ENCODE measurements at places on chromosomes 7 and 10.

DNA sequence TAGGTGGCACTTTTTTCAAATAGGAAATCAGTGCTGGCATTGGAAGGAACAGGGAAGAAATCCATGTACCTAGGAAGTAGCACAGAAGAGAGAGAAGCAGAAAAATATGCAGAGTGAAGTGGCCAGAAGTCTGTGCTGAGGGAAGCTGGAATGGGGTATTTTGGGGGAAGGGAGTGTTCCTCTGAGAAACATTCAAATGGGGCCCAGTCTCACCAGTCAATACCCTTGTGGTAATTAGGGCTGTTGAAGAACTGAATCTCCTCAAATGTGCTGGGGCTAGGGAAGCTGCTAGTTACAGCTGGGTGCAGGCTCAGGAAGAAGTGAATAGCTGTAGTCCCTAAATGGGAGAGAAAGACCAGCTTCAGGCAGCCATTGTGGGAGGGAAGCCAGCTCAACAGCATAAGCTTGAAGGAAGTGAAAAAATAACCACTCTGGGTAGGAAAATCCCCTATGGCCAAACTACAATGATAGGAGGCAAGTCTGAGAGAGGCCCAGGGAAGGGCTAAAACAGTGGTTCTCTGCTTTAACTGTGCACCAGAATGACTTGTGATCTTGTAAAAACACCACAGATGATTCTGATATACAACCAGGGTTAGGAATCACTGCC is 7.6 kb downstream of the NDST2 start:
- DNase-seq = no peak

GRCh38 chr7:142089035-142089434 is 22.5 kb upstream of the MGAM2 start:
- DNase-seq = no peak

DNA sequence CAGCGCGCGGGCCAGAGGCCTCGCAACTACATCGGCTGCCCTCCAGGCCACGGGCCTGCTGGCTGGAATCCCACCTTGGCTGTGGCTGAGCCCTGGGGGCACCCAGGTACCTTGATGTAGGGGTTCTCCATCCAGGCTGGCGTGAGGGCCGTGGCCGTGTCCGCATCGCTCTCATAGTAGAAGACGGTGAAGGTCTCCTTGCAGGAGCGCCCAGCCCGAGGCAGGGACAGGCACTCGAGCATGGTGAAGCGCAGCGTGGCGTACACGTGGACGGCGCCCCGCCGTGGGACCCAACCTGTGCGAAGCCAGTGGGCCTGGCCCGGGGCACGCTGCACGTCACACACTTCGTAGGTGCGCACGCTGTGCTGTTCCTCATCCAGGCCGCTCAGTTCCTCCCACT is 3.8 kb downstream of the EPHB4 start:
- DNase-seq = no peak

DNA sequence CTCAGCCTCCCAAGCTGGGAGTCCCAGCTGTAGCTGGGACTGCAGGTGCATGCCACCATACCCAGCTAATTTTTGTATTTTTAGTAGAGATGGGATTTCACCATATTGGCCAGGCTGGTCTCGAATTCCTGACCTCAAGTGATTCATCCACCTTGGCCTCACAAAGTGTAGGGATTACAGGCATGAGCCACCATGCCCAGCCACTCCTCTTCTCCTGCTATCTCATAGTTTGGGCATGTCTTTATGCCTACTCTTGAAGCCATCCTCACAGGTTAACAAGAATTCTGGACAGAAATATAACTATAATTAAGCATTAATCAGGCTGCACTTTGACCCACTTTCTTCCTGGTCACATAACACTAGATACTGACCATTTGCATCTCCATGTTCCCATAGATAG is 28.6 kb upstream of the C10orf67 start:
- no peak for DNase-seq

GRCh38 chr10:114026189-114027040 is 17.3 kb upstream of the ADRB1 start:
- DNase-seq = no peak

DNA sequence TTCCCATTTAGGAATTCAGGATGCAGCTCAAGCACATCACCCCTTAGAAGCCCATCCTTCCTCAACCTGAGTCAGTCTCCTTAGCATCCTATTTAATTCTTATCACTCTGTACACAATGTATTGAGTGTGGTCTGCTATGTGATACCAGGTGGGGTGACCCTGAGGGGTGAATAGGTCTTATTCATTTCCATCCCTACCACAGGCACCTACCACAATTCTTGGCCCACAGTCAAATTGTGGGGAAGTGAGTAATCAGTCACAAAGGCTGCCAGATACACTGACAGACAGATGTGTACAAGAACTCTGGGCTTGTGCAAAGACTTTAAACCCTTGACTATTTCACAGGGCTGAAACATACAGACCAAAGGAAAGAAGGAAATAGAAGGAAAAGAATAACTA is 560.5 kb downstream of the PARD3 start:
- no peak for DNase-seq

DNA sequence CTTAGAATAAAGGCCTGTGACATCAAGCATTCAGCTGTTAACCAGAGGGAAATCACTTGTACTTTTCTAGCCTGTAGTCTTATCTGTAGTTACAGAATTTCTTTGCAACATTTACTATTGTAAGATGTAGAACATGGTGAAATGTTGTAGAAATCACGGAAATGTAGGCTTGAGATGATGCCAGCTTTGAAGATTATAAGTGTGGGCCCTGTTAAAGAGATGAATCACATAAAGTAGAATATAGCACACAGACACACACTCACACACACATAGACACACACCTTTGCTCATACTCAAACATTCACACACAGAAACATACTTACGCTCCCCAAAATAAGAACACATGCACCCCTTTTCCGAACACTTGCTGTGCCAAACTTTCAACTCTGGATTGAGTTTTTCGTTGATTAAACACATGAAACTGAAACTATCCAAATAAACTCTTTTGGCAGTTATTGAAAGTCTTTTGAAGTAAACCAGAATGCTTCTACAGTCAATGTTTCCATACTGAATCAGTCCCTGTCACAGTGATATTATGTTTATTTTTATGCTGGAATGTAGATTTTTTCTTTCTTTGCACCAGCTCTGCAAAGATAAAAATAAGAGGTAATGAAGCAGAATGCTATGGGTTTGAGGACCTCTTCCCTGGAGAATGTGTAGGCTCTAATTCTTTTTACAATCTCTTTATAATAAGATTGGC is 230.3 kb upstream of the MEOX2 start:
- DNase-seq = no peak

DNA sequence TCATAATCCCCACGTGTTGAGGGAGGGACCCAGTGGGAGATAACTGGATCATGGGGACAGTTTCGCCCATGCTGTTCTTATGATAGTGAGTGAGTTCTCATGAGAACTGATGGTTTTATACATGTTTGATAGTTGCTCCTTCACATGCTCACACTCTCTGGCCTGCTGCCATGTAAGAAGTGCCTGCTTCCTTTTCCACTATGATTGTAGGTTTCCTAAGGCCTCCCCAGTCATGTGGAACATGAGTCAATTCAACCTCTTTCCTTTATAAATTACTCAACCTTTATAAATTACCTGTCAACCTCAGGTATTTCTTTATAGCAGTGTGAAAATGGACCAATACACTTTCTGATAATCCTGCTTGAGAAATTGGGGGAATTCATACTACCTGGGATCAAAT is 80.2 kb downstream of the ZNF37A start:
- DNase-seq = no peak

DNA sequence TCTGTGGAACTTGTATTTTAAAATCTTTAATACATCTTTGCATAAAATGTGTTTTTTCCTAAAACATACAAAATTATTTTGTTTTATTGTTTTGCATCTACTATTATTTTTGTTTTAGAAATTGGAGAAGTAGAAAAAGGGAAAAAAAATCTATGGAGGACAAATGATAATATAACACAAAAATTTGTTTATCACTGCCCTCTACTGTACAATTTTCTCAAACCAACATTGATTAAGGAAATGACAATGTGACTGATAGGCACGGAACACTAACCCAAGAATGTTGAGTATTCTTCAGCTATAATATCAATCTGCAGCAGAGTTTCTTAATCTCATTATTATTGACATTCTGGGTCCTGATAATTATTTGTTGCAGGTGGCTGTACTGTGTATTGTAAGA is 9.5 kb upstream of the ING3 start:
- DNase-seq = peak; percentile 2

DNA sequence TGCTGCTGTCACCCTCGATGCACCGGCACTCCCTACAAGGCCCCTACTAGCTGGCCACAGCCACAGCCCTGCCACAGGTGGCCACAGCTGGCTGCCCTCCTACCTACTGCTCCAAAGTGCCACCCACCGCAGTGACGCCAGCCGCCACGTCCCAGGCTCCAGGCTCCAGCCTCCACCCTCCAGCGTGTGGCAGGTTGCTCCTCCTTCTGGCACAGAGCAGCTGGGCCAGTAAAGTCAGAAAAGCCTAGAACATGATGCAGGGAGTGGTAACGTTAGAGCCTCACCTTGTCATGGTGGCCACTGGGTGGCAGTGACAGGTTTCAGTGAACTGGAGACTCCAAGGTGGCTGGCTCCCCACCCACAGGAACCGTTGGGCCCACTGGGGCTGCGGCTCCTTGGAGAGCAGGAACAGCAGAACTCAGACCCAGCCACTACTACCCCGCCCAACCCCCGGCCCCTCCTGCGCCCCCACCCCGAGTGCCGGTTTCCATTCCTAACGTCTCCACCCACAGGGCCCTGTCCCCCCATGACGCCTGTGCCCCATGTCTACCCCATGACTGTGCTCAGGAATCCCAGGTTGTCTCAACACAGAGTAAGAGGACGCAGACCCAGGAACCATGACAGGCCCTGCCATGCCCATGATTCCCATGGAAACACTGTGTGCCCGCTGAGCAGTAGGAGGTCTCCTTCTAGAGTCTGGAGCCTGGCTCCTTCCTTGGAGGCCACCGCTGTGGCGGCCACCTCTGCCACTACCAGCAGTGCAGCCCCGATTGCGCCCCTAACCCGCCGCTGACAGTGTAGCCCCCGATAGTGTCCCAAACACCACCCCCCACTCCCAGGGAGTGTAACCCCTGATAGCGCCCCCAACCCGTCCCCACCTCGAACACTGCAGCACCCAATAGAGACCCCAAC is 52.3 kb upstream of the ZNF33B start:
- no peak for DNase-seq

GRCh38 chr7:48188776-48189520 is 17.7 kb downstream of the ABCA13 start:
- DNase-seq = no peak

DNA sequence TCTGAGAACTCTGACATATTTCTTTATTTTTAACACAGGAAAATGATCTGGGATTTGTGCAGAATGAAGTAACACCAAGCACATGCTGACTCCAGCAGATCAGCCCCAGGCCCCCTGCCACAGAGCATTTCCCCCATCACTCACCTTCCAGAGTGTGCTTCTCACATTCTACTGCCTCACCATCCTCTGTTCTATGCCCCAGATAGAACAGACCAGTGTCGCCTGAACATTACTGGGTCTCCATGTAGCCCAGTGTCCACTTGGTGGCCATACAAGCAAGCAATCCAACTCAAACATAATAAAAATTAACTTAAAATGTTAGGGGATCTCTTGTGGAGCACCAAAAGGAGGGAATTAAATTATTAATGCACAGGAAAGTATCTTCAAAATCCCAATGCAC is 58.8 kb downstream of the SORBS1 start:
- no peak for DNase-seq

DNA sequence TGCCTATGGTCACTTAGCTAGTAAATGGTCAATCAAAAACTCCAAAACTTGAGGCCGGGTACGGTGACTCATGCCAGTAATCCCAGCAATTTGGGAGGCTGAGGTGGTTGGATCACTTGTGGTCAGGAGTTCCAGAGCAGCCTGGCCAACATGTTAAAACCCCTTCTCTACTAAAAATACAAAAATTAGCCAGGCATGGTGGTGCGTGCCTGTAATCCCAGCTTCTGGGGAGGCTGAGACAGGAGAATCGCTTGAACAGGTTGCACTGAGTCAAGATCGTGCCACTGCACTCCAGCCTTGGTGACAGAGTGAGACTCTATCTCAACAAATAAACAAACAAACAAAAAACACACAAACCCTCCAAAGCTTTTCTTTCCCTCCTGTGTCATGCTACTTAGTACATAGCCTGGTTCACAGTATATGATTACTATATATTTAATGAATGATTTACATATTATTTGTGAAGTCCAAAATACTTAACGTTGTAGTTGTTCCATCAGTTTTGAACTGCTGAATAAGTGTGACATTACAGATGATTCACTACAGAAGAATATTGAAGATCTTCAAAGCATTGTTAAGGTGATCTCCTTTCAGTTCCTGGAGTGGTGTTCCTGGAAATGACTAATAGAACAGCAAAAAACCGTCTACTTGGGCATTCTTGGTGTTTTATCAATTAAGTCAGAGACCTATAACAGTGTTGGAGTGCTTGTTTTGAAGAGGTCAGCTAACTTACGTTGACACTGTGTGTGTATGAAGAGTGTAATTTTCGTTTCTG is 72.9 kb downstream of the ADK start:
- no peak for DNase-seq

GRCh38 chr7:17769918-17770317 is 170.4 kb downstream of the SNX13 start:
- DNase-seq = peak; percentile 26

DNA sequence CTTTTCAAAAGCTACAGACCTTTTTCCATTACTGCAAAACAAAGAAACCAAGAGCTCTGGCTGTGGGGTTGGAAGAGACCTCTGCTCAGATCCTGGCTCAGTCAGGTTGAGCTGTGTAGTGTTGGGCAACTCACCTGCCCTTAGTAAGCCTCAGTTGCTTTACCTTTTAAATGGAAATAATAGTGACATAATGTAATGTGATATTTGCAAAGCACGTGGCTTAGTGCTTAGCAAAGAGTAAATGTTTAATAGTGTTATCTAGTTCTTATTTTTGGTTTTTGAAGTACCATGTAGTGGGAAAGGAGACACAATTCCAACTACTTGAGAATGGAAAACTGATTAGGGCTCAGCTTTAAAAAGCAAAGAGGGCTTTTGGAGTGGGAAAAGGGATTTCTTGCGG is 100.2 kb downstream of the SVIL start:
- DNase-seq = no peak

DNA sequence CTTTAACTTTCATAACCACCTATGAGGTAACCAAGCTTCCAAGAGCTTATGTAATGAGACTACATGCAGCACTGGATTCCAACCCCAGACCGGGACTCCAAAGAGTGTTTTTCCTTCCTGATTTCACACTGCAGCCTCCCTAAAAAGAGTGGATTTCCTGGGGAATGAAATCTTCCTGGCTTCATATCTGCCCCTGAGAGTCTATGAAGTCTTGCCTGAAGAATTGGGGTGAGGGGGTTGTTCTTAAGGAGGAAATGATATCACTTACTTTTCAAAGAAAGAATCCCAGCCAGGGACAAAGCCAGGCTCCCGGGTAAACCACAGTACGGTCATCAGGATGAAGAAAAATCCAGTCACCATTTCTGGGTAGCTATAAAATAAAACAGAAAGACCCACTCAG is 29.7 kb downstream of the STMP1 start:
- no peak for DNase-seq

All from spinal cord (tissue), 10 donors.